Activated CD4-positive, alpha-beta T cell treated with anti-CD3 and anti-CD28 coated beads, Interleukin-10, Interleukin-2, amounts not matched to agents 100 ng/mL and 50 ng/mL, durations not matched to agents 16 hours and 8 hours (primary cell): ENCODE measurements at places on chromosomes 3 and 15.

DNA sequence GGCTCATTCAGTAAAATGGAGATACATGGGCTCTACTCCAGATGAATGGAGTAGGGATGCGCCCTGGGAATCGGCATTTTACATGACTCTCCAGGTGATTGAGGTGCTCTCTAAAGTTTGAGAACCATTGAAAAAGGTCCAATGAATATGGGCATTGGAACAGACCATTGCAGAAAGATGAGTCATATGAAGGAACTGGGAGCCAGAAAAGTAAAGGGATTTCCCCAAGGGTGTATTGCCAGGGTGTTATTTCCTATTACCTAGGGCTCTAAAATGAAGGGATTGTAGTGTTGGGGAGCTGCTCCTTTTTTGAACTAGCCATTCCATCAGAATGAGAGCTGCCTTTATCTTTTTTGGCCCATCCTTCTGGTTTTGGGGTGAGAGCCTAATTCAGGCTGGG lies 21.7 kb downstream of the CLDN11 start:
- DNase-seq, result no peak

DNA sequence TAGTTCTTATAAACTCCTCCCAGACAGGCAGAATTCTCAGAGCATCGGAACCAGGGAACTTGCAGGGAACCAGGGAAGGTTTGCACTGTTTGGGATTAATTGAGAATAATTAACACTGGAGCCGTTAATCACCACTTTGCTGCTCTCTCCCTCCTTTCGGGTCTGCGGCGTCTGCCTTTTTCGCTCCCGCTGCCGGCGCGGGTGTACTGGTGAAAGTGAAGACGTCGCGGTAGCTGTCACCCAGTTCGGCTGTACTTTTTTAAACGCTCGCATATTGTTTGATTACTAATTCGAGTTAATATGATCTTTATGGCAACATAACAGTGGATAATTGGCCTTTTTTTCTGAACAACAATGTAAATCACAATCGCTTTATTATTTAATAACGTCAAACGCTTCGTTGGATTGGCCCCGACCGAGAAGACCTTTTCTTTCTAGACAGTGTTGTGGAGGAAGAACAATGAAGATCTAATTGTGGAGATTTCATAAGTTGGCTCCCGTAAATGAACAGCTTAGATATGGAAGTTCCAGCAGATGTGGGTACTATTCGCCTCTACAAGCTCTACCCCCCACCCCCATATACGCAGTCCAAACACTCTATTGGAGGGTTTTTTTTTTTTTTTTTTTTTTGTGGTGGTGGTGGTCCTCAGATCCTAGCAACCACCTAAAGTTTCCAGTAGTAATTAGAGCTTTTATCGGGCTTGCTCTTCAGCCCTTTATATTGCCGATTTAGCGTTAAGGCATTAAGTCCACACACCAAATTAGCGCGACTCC lies 12.7 kb downstream of the SOX2 start:
- DNase-seq, result no peak

DNA sequence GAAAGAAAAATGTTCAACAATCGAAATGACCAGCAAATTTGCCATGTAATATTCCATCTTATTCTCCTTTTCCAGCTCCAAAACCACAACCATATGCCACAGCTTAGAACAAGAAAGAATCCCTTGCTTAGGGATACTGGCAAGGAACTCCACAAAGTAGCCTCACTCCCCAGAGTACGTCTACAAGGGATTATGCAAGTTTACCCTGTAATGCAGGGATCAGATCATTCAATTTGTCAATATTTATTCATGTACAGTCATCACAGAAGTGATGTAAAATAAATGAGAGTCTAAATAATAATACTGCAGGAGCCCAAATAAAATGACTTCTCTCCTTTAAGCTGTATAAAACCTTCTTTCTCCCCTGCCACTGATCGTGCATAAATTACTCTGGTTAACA lies 23.5 kb upstream of the MYO1E start:
- DNase-seq, result no peak

DNA sequence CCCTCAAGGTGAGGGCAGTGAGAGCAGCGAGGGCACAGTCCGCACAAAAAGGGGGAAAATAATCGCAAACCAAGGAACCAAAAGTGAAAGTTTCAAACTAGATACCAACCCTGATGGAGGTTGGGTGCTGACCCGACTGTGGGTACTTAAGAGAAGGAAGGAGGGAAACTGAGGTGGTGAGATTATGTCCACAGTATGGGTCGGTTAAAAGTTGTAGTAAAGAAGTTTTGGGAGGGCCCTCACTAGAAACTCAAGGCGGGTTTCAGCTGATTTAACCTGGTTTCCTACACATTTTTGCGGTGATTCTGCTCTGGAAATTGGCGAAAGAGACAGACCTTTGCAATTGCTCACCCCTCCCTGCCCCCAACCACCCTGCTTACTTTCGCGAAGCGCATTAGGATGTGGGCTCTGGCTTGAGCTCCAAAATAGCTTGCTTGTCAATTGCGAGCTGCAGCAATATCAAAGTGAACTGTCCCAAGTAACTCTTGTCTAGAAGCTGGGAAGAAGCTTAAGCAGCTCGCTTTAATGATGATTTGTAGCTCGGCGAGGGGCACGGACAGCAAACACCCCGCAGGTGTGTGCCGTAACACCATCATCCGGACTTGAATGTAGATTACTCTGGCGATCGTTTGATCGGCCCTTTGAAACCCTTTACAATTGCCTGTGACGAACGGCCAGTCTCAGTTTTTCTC lies 15.8 kb downstream of the SOX2 start:
- no peak for DNase-seq

DNA sequence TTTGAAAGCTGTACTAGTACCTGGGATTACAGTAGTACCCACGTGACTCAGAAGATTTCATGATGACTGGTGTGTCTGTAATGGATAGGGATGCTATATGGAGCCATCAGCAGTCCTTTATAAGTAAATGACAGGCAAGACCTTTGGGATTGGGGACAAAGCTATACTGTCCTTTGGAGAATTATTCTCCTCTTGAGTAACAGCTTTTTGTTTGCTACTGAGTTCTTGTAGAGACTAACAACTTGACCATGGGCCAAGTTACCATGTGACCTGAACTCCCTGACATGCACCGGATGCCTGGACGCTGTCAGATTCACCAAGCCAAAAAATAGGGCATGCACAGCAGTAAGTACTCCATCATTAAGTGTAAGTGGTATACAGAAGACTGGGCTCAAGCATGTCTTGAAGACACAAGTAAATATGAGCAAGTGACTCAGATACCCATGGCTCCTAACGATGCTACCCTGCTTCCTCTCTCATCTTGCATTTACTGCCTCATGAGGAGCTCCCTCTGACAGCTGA lies 12.9 kb downstream of the SEC11A start:
- peak; percentile 16 for DNase-seq

DNA sequence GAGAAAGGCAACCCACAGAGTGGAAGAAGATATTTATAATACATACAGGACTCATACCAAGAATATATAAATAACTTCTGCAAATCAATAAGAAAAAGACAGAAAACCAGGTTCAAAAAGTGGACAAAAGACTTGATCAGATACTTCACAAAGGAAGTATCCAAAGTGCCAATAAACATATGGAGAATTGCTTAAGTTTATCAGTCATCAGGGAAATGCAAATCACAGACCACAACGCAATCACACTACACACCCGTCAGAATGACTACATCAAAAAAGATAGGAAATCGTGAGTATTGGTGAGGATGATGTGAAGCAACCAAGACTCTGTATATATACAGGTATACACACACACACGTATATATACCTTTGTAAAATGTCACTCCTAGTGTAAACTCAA lies 180.6 kb downstream of the FAM43A start:
- DNase-seq, result no peak

GRCh38 chr3:28847736-28848135 lies 433.1 kb upstream of the RBMS3 start:
- no peak for DNase-seq

- DNase-seq, result no peak
Measured at GRCh38 chr15:49083401-49084284, 37.4 kb upstream of the SECISBP2L start.

DNA sequence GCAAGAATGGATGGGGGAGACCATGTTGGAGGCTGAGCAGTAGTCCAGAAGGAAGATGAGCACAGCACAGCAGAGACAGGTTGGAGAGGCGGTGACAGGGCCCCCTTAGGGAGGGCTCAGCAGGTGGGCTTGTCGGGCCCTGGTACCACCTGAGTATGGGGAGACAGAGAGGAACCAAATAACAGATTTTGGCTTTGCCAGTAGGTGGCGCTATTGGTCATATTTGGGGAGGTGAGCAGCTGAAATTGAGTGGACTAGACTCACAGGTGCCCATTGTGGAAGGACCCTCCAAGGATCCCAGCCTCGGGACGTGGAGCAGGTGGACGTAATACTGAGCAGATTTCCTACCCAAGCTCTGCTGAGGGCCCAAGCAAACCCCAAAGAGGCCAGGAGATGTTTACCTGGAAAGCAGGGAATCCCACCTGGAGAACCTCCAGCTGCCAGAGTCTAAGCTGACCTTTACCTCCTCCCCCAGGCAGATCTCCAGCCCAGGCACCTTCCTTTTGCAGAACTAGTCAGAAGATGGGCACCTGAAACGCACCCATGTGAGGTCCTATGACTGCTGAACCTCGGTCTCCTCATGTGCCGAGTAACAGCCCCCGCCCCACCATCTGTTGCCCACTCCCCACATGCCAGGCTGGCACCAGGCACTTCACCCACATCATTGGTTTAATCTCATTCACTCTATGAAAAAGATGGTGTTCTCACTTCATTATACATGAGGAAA lies 24.6 kb upstream of the CORO2B start:
- peak; percentile 74 for DNase-seq

GRCh38 chr15:53869044-53869805 lies 109.0 kb upstream of the UNC13C start:
- DNase-seq, result no peak

- DNase-seq, result no peak
Measured at GRCh38 chr3:22118542-22118941, 367.5 kb upstream of the ZNF385D start.

- DNase-seq, result no peak
Measured at GRCh38 chr3:10901296-10901945, 85.4 kb downstream of the SLC6A11 start.

DNA sequence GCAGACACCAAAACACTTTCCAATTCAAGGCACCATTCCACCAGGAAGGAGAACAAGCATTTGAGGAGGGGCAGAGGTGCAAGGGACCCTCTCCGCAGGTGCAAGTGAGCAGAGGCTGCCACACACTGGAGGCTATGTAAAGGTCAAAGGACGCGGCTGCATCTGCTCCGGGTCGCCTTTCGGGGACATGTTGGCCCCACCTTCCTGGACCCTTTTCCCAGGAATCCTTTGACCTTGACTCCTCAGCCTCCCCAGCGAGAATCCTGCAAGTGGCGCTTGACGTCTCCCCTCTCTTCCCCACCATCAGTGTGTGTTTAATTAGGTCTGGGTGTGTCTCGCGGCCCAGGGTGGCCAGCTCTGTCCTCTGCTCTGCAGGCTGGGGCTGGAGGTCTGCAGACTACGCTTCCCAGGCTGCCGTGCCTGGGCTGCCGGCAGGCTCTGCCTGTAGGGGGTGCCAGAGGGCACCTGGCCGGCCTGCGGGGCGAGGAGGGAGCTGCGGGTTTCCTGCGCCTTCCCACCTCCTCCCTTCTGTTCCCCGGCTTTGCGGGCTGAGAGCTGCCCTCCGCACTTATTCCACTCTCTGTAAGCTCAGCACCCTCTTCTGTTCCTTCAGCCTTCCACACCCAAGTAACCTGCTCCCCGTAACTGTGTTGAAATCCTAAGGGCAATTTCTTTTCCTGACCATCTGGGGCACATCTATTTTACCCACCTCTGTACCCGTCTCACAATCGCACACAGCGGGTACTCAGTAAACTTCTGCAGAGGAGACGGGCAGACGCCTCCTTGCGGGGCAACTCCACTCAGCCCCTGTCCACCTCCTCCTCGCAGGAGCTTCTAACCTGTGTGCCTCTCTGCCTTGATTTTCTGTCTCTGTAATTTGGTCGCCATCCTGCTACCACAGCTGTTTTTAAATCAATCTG lies 129.8 kb downstream of the NSMCE3 start:
- peak; percentile 69 for DNase-seq

GRCh38 chr3:71689291-71689690 lies 35.9 kb downstream of the EIF4E3 start:
- DNase-seq, result no peak

- no peak for DNase-seq
Measured at GRCh38 chr3:34635352-34635850, 837.0 kb downstream of the PDCD6IP start.

DNA sequence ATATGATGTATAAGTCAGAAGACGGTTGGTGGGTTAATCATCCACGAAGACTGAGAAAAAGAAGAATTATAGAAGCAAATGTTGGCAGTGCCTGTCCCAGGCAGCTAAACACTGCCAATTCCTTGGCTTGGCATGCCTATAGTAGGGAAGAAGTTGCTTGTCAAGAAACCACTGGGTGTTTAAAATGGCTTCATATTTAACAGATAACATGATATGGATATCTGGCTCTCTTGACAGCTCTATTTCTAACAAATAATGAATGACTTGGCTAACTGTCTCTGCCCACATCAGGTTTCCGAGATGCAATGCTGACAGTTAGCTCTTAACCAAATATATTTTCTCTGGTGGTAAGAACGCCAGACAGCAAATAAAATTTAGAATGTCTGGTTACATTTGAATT lies 341.7 kb upstream of the KCNMB2 start:
- DNase-seq, result no peak

- DNase-seq, result no peak
Measured at GRCh38 chr3:141229132-141229531, 2.5 kb upstream of the PXYLP1 start.

DNA sequence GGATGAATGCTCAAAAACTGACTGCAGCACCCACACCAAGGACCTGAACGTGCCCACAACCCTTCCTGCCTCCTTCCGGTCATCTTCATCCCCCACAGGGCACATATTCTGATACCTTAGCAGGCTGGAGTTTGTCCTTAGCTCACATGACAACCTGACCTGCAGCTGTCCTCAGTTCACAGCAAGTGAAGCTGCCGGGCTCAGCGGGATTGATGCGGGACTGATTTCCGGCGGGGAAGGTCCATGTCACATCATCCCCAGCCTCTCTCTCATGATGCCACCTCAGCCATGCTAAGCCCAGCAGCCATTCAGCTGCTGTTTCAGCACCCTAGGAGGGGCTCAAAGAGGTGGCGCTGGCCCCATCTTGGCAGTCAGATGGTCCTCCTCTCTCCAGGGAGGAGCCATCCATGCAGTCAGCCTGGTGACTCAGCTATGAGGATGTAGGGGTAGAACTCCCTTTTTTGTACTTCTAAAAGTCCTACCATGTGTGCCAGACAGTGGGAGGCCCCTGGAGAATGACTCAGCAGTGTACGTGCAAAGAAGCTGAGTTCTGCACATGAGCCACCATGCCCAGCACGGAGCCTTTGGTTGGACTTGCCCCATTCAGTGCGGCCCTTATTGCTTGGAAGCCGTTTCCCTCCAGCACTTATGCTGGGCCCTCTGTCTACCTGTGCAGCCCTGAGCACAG lies 9.5 kb downstream of the CA12 start:
- peak; percentile 62 for DNase-seq

DNA sequence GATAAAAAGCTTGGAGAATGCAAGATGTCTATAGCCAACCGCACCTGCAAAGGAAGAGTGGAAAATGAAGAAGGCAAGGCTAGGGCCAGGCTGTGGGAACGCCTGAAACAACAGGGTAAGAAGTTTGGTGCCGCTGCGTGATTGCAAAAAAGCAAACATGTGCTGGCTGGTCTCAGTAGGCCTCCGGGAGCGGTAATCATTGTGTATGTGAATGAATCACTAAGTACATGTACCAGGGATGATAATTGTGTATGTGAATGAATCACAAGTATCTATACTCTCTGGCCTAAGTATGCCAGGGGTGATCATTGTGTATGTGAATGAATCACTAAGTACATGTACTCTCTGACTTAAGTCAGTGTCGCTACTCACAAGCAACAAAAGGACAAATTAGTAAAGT lies 40.3 kb upstream of the PARL start:
- no peak for DNase-seq
